ENCODE measurements at places on chromosomes 12 and 14.
A peak's percentile ranks its signal among the peaks of the same experiment; 100 is the strongest.

DNA sequence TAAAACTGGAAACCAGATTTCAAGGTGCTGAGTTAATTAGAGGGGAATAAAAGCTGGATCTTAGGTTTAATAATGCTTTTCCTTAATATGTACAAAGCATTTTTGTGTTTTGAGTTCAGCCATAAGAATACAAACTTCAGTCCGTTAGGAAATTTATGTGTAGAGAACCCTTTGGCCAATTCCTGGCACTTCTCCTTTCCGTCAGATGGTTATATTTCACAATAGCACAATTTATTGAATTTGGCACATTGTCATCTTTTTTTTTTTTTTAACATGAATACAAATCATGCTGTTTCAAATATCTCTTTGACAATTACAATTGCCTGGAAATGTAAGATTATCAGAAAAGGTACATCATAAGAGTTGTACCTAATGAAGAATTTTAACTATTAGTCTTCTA is 56.2 kb upstream of the DDHD1 start:
- no peaks in the 10 kb centered on the region for H3K27me3 ChIP-seq
- DNase-seq = no peak
- no peaks in the 10 kb centered on the region for H3K36me3 ChIP-seq
- H3K4me1 ChIP-seq = no peaks in the 10 kb centered on the region

DNA sequence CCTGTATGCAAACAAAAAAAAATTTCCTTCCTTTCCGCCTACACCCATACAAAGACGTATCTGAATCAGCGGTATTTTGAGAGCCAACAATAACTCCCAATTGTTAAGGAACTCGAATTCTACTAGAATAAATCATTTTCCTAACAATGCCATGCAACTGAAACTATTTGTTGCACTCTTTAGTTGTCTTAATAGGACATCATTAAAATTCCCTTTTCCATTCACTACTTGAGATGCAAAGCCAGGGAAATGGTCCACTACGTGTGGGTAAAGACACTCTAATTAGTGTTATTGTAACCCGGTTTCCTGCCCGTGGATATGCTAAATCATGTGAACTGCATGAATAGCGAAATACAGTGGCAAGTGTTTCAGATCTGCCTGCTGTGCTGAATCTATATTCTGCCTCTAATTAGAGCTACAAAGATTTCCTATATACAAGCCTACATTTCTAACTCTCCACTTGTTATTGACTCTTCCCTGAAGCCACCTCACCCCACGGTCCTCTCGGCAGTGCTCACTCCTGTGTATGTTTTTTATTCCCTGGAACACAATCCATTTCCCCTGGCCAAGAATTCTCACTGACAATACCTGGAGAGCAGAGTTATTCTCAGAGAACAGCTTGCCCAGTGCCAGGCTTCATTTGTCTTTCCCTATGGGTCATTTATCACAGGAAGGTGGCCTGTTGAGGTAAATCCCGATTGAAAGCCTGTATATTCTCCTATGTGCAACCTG is 168.3 kb downstream of the PAWR start:
- no peaks in the 10 kb centered on the region for H3K4me1 ChIP-seq
- no peak overlapping the region for H3K4me3 ChIP-seq
- no peaks in the 10 kb centered on the region for H3K27me3 ChIP-seq
- DNase-seq = no peak
- H3K27ac ChIP-seq = no peak overlapping the region

- no peak overlapping the region for H3K4me3 ChIP-seq
- no peak for DNase-seq
- no peaks in the 10 kb centered on the region for H3K36me3 ChIP-seq
- no peaks in the 10 kb centered on the region for H3K27me3 ChIP-seq
These were observed 11.3 kb downstream of the R3HDM2 start for GRCh38 chr12:57419495-57419894.

DNA sequence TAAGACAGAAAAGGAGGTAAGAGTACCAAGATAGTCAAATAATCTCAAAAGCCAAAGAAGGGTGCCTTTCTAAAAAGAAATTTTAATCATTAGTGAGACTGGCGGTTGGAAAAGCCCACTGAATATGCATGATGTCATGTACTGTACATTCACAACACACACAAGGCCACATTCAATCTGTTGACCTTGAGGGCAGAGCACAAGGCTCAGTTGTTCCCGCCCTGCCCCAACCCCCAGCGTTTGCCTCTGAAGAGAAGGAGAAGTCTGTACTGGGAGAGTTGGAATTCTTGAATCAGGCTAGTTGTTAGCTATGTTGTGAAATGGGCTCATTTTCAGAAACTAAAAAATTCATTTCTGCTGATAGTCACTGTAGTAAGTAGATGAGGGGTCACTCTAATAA is 50.2 kb upstream of the NID2 start:
- H3K27ac ChIP-seq = no peak overlapping the region
- H3K27me3 ChIP-seq = no peaks in the 10 kb centered on the region
- no peaks in the 10 kb centered on the region for H3K36me3 ChIP-seq
- H3K4me3 ChIP-seq = no peak overlapping the region

GRCh38 chr12:54419088-54419887 is at the start of gene ITGA5:
ITGA5 (minus strand) TSS chr12:54419266; CDS start chr12:54419198, 68 bp downstream.
- H3K27me3 ChIP-seq = no peaks in the 10 kb centered on the region
- H3K4me3 ChIP-seq = peak within 1 kb of the TSS; percentile 96
- DNase-seq = peak; percentile 58
- H3K4me1 ChIP-seq = peaks cover 23% of the 10 kb centered on the region
- H3K27ac ChIP-seq = no peak within 1 kb of the TSS
- no peaks in the 10 kb centered on the region for H3K36me3 ChIP-seq

GRCh38 chr12:450438-450837 is 9.3 kb upstream of the B4GALNT3 start:
- peaks cover 7% of the 10 kb centered on the region for H3K27me3 ChIP-seq
- H3K27ac ChIP-seq = no peak overlapping the region
- no peaks in the 10 kb centered on the region for H3K36me3 ChIP-seq
- no peak for DNase-seq

- H3K4me3 ChIP-seq = no peak overlapping the region
- no peak overlapping the region for H3K27ac ChIP-seq
- DNase-seq = no peak
- H3K4me1 ChIP-seq = peaks cover 2% of the 10 kb centered on the region
These were observed 48.7 kb downstream of the RAB35 start for GRCh38 chr12:120067901-120068300.

- no peak overlapping the region for H3K27ac ChIP-seq
- no peaks in the 10 kb centered on the region for H3K27me3 ChIP-seq
- no peak for DNase-seq
These were observed 939.5 kb downstream of the SLC16A7 start for GRCh38 chr12:60535363-60535762.

DNA sequence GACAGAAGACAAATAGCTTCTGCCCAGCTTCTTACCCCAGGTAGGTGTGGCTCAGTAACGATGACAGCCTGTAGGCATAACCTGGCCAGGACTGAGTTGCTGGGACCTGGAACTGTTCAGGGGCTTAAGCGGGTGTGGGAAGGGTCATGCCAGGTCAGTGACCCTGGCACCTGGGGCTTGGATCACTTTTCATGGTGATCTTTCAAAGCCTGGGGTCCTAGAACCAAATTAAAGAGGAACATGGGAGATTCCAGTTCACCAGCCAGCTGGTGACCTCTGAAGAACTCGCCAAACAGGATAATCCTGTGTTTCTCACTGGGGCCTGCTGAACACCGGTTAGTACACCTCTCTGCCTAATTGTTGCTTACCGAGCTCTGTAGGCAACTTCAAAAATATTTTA is 102.6 kb upstream of the LMNTD1 start:
- H3K27me3 ChIP-seq = no peaks in the 10 kb centered on the region
- DNase-seq = no peak
- no peak overlapping the region for H3K4me3 ChIP-seq
- H3K27ac ChIP-seq = no peak overlapping the region

DNA sequence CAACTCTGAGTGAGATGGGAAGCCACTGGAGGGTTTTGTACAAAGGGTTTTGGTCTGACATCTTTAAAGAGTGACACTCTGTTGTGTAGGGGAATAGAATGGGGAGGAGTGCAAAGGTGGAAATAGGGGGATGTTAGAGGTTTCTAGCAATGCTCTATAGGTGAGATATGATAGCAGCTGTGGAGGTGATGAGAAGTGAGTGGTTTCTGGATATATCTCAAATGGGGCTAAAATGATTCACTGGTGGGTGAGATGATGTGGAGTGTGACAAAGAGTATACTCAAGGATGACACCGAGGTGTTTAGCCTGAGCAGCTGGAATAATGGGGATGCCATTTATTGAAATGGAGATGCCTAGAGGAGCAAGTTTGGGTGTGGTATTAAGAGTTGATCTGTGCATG is 426.4 kb downstream of the PCNX1 start:
- peaks cover 8% of the 10 kb centered on the region for H3K4me1 ChIP-seq
- H3K36me3 ChIP-seq = peaks cover 14% of the 10 kb centered on the region
- H3K4me3 ChIP-seq = no peak overlapping the region
- H3K27me3 ChIP-seq = no peaks in the 10 kb centered on the region

DNA sequence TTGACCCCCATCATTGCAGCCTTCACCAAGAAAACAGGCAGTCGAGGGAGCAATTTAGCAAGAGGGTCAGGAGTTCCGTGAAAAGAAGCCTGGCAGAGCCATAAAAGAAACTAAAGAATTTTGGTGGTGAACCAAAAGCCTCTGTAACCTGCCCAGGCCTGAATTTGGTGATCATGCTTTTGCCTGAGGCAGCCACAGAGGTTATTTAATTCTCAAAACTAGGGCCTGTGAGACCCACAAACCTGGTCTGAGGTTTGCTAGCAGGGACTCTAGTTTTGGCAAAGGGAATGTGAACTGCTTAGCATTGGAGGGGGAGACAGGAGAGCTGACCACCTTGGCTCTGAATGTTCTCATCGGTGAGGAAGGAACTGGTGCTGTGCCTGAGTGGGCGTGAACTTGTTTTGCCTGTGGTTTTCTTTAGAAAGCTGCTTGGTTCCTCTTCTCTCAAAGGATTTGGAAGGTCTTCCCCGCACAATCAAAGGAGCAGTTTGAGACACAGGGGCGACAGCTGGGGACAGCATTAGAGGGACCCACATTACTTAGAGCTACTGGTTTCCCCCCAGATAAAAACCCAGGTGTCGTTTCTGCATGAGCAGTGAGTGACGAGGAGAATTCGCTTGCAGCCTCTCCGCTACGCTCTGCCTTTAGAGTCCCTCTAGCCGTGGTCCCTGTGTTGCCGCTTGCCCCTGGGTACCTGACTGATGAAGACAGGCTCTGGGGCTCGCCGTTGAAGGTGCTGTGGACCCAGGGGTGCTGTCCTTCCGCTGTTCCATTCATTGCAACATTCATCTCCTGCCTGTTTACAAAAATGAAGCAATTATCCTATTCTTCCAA is 12.6 kb upstream of the WNT5B start:
- H3K4me3 ChIP-seq = no peak overlapping the region
- H3K27me3 ChIP-seq = no peaks in the 10 kb centered on the region
- peaks cover 16% of the 10 kb centered on the region for H3K4me1 ChIP-seq
- no peaks in the 10 kb centered on the region for H3K36me3 ChIP-seq
- DNase-seq = no peak
- H3K27ac ChIP-seq = no peak overlapping the region

GRCh38 chr12:68113644-68114043 is 45.9 kb downstream of the IFNG start:
- no peak overlapping the region for H3K27ac ChIP-seq
- H3K36me3 ChIP-seq = no peaks in the 10 kb centered on the region
- no peaks in the 10 kb centered on the region for H3K4me1 ChIP-seq
- no peak for DNase-seq
- no peak overlapping the region for H3K4me3 ChIP-seq

DNA sequence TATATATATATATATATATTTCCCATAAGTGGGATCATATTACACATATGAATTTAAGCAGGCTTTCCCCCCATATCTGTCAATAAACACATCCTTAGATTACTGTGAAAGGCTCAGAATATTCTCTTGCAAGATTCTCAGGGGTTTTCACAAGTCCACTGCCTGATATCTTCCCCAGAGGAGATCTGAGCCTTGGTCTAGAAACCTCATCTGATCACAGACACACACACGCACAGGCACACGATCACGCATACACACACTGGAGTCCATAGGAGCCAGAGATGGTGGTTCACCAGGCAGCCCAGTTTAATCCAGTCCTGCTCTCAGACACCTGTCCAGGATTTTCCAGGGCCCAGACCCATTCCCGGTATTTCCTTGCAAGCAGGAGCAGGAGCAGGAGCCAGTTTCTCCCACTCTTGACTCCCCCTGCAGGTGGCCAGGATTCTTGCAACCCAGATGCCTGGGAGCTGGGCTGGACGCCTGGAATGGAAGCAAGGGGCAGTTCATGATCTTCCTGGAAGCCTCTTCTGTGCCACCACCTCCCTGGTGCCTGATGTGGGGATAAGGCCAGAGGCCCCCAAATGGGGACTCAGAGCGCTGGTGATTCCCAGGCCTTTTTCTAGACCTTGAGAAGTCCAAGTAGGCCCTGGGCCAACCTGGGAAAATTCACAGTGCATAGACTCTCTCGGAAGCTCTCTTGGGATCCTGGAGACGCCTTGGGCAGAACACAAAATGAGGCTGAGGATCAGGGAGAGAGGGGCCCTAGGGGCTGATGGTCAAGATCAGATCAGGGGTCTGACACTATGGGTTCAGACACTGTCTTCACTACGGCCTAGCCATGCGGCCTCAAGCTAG is 16.5 kb upstream of the KRT78 start:
- peak; percentile 87 for DNase-seq
- H3K4me1 ChIP-seq = no peaks in the 10 kb centered on the region
- no peaks in the 10 kb centered on the region for H3K36me3 ChIP-seq
- H3K4me3 ChIP-seq = peak overlapping the region; percentile 17
- peaks cover 12% of the 10 kb centered on the region for H3K27me3 ChIP-seq
- no peak overlapping the region for H3K27ac ChIP-seq

DNA sequence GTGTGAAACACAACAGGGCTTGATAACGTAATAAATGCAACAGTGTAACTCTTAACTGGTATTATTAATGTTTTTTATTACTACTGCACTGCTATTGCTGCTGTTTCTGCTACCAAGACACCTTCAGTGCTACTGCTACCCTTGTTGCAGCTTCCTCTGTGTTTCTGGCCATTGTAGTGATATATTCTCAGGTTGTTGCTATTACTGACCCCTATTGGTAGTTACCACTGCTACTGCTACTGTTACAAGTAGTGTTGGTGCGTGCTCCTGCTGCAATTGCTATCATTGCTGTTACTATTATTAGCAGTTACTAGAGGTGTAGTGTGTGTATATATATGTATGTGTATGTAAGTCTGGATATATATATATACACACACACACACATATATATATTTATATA is 87.2 kb upstream of the PTPRB start:
- no peaks in the 10 kb centered on the region for H3K4me1 ChIP-seq
- no peaks in the 10 kb centered on the region for H3K36me3 ChIP-seq
- H3K4me3 ChIP-seq = no peak overlapping the region
- DNase-seq = no peak
- H3K27ac ChIP-seq = no peak overlapping the region

GRCh38 chr12:89080793-89081465 is 271.4 kb downstream of the DUSP6 start:
- H3K27ac ChIP-seq = no peak overlapping the region
- H3K27me3 ChIP-seq = no peaks in the 10 kb centered on the region
- peaks cover 17% of the 10 kb centered on the region for H3K4me1 ChIP-seq
- H3K4me3 ChIP-seq = no peak overlapping the region
- H3K36me3 ChIP-seq = no peaks in the 10 kb centered on the region
